ENCODE measurements at places on chromosomes 16 and 17.
A peak's percentile ranks its signal among the peaks of the same experiment; 100 is the strongest.

DNA sequence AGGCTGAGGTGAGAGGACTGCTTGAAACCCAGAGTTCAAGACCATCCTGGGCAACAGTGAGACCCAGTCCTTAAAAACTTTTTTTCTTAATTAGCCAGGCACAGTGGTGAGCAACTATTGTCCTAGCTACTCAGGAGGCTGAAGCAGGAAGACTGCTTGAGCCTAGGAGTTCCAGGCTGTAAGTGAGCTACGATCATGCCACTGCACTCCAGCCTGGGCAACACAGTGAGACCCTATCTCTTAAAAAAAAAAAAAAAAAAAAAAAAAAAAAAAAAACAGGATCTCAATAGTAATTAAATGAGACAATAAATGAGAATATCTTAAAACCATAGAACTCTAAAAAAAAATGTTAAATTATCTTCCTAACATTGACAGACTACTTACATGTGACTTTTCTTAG lies 14.3 kb downstream of the SMURF2 start:
- DNase-seq: no peak

DNA sequence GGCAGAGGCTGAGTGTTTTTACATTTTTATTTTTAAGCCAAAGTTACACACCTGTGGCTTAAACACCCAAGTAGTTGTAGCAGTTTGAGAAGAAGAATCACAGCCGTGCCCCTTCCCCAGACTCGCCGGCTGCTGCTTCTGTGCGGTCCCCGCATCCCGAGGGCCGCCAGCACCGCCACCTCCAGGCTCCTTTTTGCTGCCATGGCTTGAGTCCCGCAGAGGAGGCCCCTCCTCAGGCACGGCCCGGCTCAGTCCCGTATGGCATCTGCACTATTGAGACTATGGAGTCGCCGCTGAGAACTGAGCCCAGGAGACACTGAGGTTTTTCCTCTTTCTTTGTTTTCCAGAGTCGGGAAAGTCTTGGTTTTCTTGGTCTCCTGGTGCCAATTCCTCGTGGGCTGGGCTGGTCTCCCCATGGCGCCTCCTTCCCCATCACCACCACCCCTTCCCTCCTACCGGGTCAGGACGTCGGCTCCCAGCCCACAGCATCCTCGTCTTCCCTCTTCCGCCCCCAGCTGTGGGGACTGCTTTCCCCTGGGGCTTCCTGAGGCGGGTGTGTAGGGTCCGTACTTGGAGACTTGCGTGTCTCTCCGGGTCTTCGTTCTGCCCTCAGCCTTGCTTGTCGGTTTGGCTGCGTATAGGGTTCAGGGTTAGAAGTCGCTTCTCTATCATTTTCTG lies 32.6 kb upstream of the CDH15 start:
- DNase-seq: no peak

DNA sequence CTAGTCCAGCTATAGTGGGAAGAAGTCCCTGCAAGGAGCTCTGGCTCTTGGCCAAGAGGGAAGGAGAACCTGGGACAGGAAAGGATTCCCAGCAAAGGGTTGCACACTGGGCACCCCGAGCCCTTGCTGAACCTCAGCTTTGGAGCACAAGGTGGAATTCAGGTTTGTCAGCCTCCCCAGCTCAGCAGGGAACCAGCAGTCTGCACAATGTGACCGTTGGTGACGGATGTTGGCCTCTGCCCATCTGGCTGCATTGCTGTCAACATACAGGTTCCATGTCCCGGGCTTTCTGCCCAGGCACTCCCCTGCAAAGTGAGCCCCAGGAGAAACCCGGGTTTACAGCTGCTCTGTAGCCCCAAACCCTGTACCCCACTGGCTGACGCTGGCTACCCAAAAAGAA lies 6.7 kb downstream of the RPRML start:
- DNase-seq: no peak

DNA sequence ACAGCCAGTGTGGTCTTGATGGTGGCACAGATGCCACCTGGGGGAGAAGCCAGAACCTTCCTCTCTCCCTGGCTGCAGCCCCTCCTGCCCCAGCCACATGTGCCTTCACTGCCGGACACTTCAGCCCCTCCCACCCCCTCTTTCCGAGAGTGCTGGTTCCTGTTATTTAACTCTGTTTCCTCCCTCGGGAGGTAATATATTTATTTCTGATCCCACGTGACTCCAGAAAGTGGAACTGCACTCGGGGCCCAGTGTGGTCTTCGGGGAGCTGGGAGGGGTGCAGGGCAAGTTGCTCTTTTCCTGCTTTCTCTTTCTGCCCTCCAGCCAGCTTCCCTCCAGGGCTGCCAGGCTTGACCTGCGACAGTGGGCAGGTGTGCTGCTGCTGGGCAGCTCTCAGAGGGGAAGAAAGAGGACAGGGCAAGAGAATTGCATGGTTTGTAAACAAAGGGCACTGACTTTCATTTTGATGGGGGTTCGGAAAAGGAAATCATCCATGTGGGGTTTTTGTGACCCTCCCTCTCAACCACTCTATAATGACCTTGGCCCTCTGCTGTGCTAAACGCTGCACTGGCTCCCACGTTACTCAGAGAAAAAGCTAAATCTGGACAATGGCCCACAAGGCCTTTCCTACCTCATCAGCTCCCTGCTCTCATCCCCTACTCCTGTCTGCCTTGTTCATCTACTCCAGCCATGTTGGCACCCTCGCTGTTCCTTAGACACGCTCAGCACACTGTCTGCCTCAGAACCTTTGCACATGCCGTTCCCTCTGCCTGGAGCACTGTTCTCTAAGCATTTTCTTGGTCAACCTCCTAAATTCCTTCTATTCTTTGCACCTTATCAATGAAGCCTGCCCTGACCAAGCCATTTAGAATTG lies 8.2 kb upstream of the CIITA start:
- no peak for DNase-seq

DNA sequence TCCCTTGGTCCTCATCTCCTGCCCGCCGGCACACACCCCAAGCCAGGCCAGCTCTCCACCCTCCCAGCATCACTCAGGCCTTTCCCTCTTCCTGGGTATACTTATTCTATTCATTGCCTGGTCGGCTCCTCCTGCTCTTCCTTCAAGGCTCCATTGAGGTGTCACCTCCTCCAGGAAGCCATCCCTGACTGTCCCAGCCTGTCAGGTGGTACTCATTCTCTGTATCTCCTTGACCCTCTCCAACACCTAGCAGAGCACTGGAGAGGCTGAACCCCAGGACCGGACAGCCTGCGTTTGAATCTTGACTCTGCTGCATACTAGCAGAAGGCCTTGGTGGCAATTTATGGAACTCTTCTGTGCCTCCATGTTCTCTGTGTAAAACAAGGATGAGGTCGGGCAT lies 428 bp upstream of the TNFRSF13B start:
- DNase-seq: no peak

DNA sequence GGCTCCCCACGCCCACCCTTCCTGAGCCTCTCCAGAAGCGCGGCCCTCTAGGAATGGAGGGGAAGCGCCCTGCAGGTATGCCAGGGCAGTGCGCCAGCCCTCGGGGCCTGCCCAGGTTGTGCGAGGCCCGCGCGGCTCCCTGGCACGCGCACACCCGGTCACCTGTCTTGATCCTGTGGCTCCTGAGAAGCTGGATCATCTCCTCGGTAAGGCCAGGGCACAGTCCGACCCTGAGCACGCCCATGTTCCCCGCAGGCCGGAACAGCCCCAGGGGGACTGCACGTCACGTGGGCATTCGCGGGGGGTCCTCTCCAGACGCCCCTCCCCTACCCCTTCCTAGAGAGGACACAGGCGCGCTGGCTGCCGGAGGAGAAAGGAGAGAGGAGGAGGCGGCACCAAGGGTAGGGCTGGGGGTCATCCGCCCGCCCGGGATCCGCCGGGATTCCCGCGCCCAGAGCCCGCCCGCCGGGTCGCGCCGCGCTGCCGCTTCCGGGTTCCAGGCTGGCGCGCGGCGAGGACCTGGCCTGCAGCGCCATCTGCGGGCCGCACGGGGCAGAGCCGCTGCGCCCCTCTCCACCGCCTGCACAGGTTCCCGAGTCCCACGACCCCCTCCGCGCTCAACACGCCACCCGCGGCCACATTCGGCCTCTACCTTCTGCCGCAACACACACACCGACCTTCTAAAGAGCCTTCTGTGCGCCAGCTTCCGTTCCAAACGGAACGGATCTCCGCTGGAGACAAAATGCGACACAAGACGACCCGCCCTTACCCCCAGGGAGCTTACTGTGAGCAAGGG lies at the start of gene RAD51D:
Gene RAD51D, minus strand, starts transcription at position 491 of the 796 bp plus-strand sequence. Its CDS starts 247 bp downstream, at position 244.
- peak; percentile 64 for DNase-seq

- DNase-seq: no peak
Observed at GRCh38 chr17:53472586-53472985, 350.1 kb upstream of the KIF2B start.

GRCh38 chr17:77454242-77455095 lies 313.7 kb downstream of the SEC14L1 start:
- DNase-seq: no peak

DNA sequence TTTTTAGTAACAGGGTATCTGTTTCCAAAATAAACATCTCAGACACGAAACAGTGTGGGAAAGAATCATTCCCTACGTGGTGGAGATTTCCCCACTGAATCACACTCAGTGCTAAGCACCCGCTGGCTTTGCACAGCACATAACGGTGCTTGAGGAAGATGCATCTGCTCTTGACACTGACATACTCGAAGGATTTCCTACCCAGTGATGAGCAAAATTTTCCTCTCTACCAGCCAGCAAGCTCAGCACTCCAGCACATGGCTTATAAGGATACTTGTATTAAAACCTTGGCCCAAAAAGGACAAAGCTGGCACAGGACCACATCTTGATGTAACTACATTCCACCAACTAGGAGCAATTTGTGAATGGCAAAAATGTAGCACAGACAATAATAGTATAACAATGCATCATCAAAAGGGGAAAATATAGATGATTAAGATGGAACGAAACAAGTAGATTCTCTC lies 59.0 kb downstream of the ANKFY1 start:
- DNase-seq: no peak

DNA sequence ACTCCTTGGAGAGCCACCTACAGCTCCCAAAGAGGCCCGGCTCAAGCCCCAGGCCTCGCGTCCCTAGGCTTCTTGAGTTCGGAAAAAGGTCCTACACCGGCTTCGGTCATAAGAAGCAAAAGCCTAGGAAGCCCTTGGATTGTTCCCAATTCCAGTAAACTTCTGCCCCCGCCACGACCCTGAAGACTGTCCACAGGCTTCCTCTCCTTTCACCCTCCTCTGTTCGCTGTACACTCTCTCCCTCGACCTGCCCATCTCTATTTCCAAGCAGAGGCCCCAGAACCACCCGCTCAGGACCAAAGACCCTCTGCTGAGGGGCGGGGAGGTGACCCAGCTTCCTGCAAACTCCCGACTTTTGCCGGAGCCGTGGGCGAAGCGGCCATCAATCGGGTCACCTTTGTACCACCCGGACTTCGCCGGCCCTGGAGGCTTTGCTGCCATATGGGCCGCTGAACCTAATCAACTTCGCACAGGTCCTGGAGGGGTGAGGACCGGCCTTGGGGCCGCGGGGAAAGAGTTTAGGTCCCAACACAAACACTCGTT lies 2.7 kb downstream of the HOXB2 start:
- DNase-seq: no peak

DNA sequence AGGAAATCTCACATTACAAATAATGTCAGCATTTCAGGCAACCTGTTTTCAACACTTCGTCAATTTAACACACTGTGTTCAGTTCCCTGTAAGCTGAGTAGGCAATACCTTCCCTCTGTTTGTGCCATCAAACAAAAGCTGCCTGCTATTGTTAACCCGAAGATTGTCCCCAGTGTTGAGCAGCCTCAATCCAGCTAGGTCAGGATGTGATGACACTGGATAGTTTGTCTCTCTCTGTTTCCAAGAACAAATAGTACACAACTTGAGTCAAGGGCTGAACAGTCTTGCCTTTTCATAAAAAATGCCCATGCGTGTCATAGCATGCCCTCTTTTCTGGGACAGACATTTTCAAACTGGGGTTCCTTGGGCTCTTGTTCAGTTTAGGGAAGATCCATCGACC lies 36.4 kb downstream of the HSD17B2 start:
- no peak for DNase-seq

All from 8988T (cell line).